ENCODE measurements at places on chromosomes 1 and 21. TPM values are rescaled to one million over a fixed set of nuclear protein-coding genes. Genes with fewer than 3 reads are reported as not detected.
A peak's percentile ranks its signal among the peaks of the same experiment; 100 is the strongest.

GRCh38 chr1:24191860-24192259 is 4.8 kb upstream of the IFNLR1 start:
- no peaks in the 10 kb centered on the region for H3K27me3 ChIP-seq
- no peaks in the 10 kb centered on the region for H3K36me3 ChIP-seq
- H3K4me3 ChIP-seq = no peak overlapping the region
- H3K27ac ChIP-seq = no peak overlapping the region
- DNase-seq = no peak

GRCh38 chr1:214838351-214838750 is 235.4 kb downstream of the CENPF start:
- H3K27me3 ChIP-seq = no peaks in the 10 kb centered on the region
- H3K27ac ChIP-seq = no peak overlapping the region
- DNase-seq = no peak

The KPRP gene
- not detected for total RNA-seq

DNA sequence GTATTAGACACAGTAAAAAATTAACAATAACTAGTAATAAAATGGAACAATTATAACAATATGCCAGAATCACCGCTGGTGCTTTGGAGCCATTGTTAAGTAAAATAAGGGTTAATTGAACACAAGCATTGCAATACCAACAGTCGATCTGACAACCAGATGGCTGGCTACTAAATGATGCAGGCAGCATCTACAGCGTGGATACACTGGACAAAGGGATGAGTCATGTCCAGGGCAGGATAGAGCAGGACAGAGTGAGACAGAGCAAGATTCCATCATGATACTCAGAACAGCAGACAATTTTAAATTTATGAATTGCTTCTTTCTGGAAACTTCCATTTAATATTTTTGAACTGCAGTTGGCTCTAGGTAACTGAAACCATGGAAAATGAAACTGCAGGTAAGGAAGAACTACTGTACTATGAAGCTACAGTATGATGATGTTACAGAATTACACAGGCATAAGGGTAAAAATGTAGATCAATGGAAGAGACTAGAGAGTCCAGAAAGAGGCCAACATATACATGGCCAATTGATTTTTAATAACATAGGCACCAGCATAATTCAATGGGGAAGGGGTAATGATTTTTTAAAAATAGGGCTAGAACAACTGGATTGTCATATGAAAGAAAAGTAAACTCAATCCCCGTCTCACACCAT is 168.7 kb downstream of the RRAGC start:
- H3K4me1 ChIP-seq = no peaks in the 10 kb centered on the region

GRCh38 chr1:27632387-27633297 is 2.3 kb downstream of the FGR start:
- H3K27me3 ChIP-seq = peaks cover 21% of the 10 kb centered on the region
- peaks cover 29% of the 10 kb centered on the region for H3K4me1 ChIP-seq
- H3K27ac ChIP-seq = peak overlapping the region; percentile 84
- no peak overlapping the region for H3K4me3 ChIP-seq

DNA sequence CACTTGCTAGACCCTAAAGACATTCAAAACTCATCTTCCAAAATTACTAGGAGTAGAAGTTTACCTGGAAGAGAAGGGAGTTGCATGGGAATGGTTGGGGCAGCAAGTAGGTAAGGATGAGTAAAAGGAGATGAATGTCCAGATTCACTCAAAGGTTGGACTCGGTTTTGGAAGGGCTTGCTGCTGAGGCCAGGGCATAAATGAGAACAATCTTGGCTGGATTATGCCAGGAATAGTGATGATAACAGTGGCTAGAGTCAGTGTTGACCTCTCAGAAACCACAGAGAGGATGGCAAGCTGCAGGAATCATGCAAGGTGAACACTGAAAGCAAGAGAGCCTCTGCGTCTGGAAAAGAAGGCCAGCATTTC is 43.4 kb downstream of the C8A start:
- no peak for DNase-seq
- no peak overlapping the region for H3K4me3 ChIP-seq
- no peaks in the 10 kb centered on the region for H3K36me3 ChIP-seq
- H3K4me1 ChIP-seq = no peaks in the 10 kb centered on the region
- no peak overlapping the region for H3K27ac ChIP-seq

DNA sequence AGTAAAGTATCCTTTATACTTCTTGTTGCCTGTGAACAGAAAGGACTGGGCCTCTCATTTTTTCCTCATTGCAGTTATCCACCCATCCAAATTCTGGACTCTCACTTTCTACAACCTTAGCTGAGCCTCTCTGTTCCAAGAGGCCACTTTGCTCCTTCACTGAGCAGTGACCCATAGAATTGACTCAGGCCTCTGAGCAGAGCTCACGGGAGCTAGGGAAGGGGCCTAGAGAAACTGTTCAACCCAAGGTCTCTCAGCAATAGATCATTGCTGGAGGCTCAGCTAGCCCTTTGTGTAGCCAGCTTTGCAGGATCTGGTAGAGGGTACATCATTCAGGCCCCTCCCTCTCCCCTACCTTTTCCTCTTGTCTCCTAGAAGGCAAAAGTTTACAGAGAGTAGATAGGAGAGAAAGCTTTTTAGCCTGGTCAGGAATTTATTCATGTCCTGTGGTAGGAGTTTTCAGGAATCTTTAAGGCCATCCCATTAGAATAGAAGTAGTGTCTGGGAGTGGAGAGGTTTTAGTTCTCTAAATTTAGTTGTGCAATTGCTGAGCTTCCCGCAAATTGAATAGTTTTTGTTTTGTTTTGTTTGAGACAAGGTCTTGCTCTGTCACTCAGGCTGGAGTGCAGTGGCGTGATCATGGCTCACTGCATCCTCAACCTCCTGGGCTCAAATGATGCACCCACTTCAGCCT is 6.7 kb downstream of the INTS3 start:
- no peak overlapping the region for H3K27ac ChIP-seq
- H3K36me3 ChIP-seq = no peaks in the 10 kb centered on the region
- H3K27me3 ChIP-seq = no peaks in the 10 kb centered on the region
- peaks cover 13% of the 10 kb centered on the region for H3K4me1 ChIP-seq
- H3K4me3 ChIP-seq = no peak overlapping the region

- peaks cover 4% of the 10 kb centered on the region for H3K4me1 ChIP-seq
- peak overlapping the region; percentile 70 for H3K27ac ChIP-seq
- H3K36me3 ChIP-seq = no peaks in the 10 kb centered on the region
- no peaks in the 10 kb centered on the region for H3K27me3 ChIP-seq
Observed at GRCh38 chr1:228150120-228150460, 360 bp downstream of the GJC2 start.

- no peak for DNase-seq
- no peak overlapping the region for H3K4me3 ChIP-seq
- H3K27ac ChIP-seq = no peak overlapping the region
- H3K36me3 ChIP-seq = no peaks in the 10 kb centered on the region
- H3K27me3 ChIP-seq = no peaks in the 10 kb centered on the region
Observed at GRCh38 chr1:206131037-206131436, 13.8 kb upstream of the AVPR1B start.

- H3K27me3 ChIP-seq = no peaks in the 10 kb centered on the region
- no peak overlapping the region for H3K4me3 ChIP-seq
- H3K27ac ChIP-seq = no peak overlapping the region
- H3K36me3 ChIP-seq = no peaks in the 10 kb centered on the region
Observed at GRCh38 chr1:170296642-170297041, 150.9 kb downstream of the NTMT2 start.

DNA sequence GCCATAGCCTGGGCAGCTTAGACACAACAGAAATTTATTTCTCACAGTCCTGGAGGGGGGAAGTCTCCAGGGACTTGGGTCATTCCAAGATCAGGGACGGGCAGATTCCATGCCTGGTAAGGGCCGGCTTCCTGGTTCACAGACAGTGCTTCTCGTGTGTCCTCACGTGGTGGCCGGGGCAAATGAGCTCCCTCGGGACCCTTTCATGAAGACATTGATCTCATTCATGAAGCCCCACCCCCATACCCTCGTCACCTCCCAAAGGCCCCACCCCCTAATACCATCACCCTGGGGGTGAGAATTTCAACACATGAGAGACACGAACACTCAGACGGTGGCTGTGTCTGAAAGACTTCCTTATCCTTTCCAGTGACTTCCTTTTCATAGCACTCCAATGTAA is 51.5 kb downstream of the ACOT7 start:
- H3K27me3 ChIP-seq = no peaks in the 10 kb centered on the region
- no peaks in the 10 kb centered on the region for H3K36me3 ChIP-seq
- no peak for DNase-seq
- no peak overlapping the region for H3K4me3 ChIP-seq
- no peak overlapping the region for H3K27ac ChIP-seq

- no peaks in the 10 kb centered on the region for H3K36me3 ChIP-seq
- H3K4me1 ChIP-seq = no peaks in the 10 kb centered on the region
- no peak overlapping the region for H3K27ac ChIP-seq
Observed at GRCh38 chr1:160161965-160162705, 10.7 kb downstream of the ATP1A4 start.

DNA sequence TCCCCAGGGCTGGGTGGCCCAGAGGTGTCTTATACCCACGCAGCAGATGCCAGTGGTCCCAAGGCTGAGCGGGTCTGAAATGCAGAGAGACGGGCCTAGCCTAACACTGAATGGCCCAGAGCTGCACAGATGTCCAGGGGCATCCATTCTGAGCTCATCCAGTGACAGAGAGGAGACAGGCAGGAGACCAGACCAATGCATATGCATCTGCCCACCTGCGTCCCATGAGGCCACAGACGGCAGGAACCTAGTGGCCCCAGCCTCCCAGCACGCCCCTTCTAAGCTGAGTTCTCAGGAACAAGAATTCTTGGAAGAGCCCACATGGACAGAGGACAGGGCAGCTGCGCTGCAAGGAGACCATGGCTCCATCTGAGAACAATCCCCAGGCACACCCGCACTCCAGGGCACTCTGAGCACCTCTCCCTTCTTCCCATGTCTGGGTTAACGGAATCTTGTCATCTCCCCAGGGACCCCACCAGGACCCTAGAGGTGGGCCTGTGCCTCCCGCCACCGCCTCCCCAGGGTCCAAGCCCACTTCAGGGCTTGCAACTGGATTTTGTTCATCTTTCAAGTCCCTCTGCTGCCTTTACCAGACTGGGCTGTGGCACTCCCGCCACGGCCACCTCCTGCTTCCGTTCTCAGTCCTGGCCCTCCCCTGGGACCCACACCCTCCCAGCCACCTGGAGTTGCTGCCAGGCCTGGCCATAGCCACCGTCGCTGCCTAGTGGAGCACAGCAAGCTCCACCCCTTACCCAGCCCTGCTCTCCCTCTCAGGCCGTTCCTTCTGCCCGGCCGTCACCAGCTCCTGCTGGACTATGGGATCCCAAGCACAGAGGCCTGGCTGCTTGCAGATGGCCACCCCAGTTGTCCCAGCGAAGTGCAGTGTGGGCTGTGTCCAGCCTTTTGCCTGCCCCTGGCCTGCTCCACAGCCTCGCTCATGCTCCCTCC is 3.3 kb downstream of the WNT3A start:
- H3K4me3 ChIP-seq = no peak overlapping the region
- peaks cover 38% of the 10 kb centered on the region for H3K27me3 ChIP-seq
- H3K4me1 ChIP-seq = no peaks in the 10 kb centered on the region
- H3K36me3 ChIP-seq = no peaks in the 10 kb centered on the region
- DNase-seq = peak; percentile 4

DNA sequence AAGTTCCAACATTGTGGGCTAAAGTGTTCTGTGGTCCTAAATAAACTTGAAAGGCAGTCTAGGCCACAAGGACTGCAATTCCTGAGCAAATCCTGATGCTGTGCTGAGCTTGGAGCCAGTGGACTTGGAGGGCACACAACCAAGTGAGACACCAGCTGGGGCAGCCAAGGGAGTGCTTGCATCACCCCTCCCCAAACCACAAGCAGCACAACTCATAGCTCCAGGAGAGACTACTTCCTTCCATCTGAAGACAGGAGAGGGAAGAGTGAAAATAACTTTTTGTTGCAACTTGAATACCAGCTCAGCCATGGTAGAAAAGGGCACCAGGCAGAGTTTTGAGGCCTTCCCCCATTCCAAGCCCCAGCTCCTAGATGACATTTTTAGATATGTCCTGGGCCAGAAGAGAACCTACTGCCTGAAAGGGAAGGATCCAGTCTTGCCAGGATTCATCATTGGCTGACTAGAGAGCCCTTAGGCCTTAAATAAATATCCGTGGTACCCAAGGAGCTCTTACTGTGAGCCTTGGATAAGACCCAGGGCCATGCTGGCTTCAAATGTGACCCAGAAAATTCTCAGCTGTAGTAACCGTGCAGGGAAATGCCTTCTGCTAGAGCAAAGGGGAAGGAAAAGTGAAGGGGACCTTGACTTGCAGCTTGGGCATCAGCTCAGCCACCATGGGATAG is 35.4 kb upstream of the LRRC8B start:
- H3K4me1 ChIP-seq = no peaks in the 10 kb centered on the region
- no peaks in the 10 kb centered on the region for H3K27me3 ChIP-seq
- H3K4me3 ChIP-seq = no peak overlapping the region
- H3K36me3 ChIP-seq = no peaks in the 10 kb centered on the region

DNA sequence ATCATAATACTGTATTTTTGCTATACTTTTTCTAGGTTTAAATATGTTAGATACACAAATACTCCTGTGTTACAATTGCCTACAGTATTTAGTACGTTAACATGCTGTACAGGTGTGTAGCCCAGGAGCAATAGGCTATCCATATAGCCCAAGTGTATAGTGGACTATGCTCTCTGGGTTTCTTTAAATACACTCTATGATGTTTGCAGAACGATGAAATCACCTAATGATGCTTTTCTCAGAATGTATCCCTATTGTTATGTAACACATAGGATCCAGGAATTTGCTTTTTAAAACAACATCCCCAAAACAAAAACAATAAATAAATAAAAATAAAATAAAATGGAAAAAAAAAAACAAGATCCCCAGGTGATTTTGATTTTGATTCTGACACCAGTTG is 18.1 kb upstream of the RBM15 start:
- H3K36me3 ChIP-seq = no peaks in the 10 kb centered on the region
- no peak overlapping the region for H3K27ac ChIP-seq
- DNase-seq = no peak
- no peaks in the 10 kb centered on the region for H3K27me3 ChIP-seq

DNA sequence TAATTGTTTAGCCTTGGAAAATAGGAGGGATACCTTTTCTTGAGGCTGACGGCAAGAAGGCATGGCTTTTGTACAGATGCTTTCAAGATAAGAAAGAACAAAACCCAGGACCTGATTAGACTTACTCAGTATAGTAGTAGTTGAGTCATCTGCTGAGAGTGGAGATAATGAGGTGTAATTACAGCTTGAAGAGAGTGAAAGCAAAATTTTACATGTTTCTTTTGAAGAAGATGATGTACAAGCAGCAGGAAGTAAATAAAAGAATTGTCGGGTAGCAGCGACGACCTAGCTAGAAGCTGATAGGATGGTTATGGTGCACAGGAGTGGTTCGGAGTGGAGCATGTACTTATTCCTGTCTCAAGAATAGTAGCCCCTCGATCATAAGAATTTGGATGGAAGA is 6.6 kb downstream of the ANGPTL1 start:
- peak overlapping the region; percentile 30 for H3K27ac ChIP-seq
- peaks cover 33% of the 10 kb centered on the region for H3K4me1 ChIP-seq
- no peaks in the 10 kb centered on the region for H3K36me3 ChIP-seq

The C1orf116 gene
- total RNA-seq = 0.55 TPM

GRCh38 chr1:118183586-118183985 is 1.4 kb downstream of the SPAG17 start:
- no peak overlapping the region for H3K27ac ChIP-seq
- no peak for DNase-seq
- H3K27me3 ChIP-seq = no peaks in the 10 kb centered on the region
- H3K4me1 ChIP-seq = no peaks in the 10 kb centered on the region

GRCh38 chr1:20138346-20138745 is 777 bp upstream of the PLA2G2F start:
- DNase-seq = no peak
- H3K36me3 ChIP-seq = no peaks in the 10 kb centered on the region
- no peaks in the 10 kb centered on the region for H3K27me3 ChIP-seq
- no peak overlapping the region for H3K27ac ChIP-seq
- H3K4me3 ChIP-seq = no peak overlapping the region
- no peaks in the 10 kb centered on the region for H3K4me1 ChIP-seq

The MIXL1 gene
- not detected for total RNA-seq
